ENCODE measurements at places on chromosomes 4 and X. TPM values are rescaled to one million over a fixed set of nuclear protein-coding genes. Genes with fewer than 3 reads are reported as not detected.

Gene TRIM60
- total RNA-seq, result not detected

Gene GALNTL6
- total RNA-seq, result 0.06 TPM

Gene NONO
- 303 TPM for total RNA-seq

Gene SPATA4
- 0.19 TPM for total RNA-seq

Gene TEC
- total RNA-seq, result 2.3 TPM

Gene PDCL2
- not detected for total RNA-seq

Gene ARMCX2
- total RNA-seq, result not detected

Gene HTR2C
- not detected for total RNA-seq

Gene GJB1
- not detected for total RNA-seq

Gene CTAG1A
- not detected for total RNA-seq

Gene KIAA1210
- not detected for total RNA-seq
